ENCODE measurements at places on chromosomes 3 and 15.

GRCh38 chr15:78350058-78350457 is 9.9 kb downstream of the CRABP1 start:
- DNase-seq, result no peak

- no peak for DNase-seq
Observed at GRCh38 chr3:40718681-40719080, 193.9 kb downstream of the ZNF621 start.

- DNase-seq, result peak; percentile 26
Observed at GRCh38 chr3:129605203-129605921, 1.1 kb downstream of the PLXND1 start.

DNA sequence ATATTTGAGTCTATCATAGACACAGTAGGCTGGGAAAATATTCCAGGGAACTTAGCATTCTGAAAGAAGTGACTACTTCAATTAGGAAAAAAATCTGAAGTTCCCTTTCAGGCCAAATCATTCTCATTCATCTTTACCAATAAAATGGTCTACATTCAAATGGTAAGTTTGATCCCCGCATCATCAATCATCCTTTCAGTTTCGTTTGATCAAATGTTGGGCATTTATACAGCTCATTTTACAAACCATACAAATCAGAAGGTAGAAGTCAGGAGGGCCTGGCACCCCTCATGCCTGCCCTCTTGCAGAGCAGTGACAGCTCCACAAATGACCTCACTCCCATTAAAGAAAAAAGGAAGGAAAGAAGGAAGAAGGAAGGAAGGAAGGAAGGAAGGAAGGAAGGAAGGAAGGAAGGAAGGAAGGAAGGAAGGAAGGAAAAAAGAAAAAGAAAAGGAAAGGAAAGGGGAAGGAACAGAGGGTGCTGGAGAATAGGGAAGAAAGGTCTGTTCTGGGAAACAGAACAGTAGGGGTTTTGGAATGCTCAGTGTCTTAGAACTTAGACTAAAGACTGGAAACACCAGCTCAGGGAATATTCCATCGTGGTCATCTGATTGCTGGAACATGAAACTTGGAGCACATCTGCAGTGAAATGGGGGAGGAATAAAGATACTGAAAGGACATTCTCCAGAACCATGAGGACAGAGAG is 86.1 kb downstream of the XXYLT1 start:
- no peak for DNase-seq

DNA sequence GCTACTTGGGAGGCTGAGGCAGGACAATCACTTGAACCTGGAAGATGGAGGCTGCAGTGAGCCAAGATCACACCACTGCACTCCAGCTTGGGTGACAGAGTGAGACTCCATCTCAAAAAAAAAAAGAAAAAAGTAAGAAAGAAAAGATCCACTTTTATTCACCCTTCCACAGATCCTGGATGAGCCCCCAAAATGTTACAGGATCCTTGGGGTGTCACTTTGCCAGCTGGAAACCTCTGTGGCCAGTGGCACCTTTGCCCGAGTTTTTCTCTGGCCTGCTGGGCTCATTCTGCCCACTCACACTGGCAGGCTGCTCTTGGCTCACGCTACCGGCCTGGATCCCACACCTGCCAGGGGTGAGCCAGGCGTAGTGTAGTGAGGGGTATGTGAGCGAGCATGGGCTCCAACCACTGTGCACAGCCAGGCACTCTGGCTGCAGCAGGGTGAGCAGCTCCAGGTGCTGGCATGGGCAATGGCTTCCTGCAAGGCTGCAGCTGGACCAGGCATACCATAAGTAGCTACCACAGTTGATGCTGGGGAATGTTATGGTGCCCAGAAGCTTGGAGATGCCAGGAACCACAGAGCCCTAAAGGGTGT is 57.8 kb upstream of the C15orf39 start:
- no peak for DNase-seq

- no peak for DNase-seq
Observed at GRCh38 chr3:18585004-18585968, 160.1 kb upstream of the SATB1 start.

DNA sequence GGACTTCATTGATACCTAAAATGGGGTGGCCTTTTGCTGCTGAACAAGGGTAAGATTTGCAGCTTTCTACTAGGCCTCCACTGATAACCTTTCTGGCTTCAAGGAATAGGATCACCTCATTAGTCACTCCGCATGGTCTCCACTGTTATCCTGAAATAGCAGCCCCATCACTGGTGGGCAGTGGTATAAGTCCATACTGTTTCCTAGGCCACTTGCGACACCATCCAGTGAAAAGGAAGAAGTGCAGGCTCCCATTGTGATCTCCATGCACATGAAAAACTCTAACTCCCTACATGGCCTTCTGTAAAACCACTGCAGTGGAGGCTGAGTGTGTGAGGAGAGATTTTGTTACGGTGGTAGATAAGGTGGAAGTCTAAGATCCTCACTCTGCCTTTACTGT is 1455.9 kb downstream of the SI start:
- no peak for DNase-seq

GRCh38 chr15:32833379-32833821 is 115.6 kb downstream of the GREM1 start:
- DNase-seq, result no peak

DNA sequence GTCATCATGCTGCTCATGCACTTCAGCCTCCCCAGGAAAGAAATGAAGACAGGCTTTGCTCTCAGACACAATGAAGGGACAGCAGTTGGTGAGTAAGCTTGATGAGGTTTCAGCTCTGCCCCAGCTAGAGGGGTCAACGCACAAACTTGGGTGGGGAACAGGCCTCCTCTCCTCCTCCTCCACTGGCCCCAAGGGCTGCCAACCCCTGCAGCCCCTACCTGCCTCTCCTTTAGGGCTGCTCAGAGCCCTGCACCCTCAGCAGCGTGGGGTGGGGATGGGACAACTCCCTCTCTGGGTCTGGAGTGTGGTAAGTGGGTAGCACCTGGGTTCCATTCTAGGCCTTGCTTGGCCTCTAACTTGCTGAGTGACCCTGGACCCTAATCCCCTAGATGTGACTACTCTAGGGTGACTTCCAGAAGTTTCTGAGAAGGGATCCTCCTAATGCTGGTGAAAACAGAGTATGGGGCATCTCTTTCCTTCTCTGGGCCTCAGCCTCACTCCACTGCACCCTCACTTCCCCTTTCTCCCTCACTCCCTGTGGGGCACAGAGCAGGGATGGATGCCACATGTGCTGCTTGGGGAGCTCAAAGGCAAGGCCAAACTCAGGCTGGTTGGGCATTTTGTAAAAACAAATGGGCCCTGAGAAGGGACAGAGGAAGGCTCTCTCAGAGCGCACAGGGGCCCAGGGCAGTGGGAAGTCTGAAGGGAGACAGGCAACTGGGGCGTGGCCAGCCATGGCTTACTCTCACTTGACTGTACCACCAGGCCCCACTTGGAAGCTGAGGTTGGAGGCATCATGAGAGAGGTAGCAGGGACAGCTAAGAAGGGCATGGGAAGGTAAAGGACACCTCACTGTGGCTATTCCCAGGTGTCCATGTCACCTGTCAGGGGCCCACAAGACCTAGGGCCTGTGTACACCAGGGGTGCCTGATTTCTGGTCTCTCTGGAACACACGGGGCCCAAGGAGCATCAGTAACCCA is 64.0 kb downstream of the SYNM start:
- no peak for DNase-seq

Data from stimulated activated CD4-positive, alpha-beta T cell treated with anti-CD3 and anti-CD28 coated beads, TNF-alpha, amount 100 ng/mL, for 1 hour (primary cell).